Suppressor macrophage treated with lipopolysaccharide for 1 hour (primary cell): ENCODE measurements at places on chromosomes 3 and 15.

DNA sequence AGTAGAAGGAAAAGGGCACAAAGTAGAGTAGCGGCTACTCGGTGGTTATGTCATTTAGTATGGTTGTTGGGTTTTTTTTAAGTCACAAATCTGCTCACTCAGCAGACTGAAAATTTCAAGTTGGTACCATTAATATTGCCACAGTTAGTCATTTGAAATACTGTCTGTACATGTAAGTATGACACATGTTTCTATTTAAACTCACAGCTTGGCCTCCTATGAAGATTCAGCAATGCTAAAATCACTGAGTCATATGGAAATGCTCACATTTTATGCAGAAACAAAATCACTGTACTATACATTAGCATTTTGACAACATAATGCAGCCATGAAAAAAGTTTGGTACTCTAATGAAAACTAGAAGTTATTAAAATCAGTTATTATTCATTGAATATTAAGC is 571.9 kb downstream of the TAFA4 start:
- DNase-seq, result no peak

DNA sequence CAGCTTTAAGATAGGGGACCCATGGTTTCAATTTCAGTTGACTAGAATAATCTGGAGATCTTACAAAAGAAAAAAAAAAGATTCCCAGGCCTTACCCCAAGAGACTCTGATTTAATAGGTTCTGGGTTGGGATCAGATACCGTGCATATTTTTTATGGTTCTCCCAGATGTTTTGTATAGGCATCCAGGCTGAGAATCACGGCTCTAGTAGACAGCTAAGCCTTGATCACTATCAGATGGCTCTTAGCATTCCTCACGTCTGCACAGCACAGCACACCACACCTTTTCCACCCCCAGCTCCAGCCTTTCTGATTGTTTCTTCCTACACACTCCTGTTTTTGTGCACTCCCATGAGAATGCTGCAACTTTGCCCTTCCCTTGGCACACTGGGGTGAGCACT is 40.8 kb downstream of the TMEM45A start:
- DNase-seq, result no peak

- DNase-seq, result no peak
Measured at GRCh38 chr15:60895986-60896385, 333.1 kb downstream of the RORA start.

DNA sequence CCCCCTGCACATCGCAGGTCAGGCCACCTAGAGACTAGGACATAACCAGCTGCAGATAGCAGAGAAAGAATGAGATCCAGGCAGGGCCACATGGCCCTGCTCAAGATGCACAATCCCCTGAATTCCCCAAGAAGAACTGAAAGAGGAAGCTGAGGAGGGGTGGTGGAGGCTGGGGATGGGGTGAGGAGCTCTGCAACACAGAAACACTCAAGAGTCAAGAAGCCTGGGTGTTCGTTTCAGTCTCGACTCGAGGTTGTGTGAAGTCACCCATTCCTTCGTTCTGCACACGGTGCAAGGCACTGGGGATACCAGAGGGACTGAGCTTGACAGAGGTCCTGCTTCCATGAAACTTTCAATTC is 62.0 kb downstream of the TLE3 start:
- DNase-seq, result peak; percentile 85

GRCh38 chr3:3170998-3171397 is 8.5 kb downstream of the CRBN start:
- DNase-seq, result peak; percentile 56
